ENCODE measurements at places on chromosomes 1 and 21. TPM values are rescaled to one million over a fixed set of nuclear protein-coding genes. Genes with fewer than 3 reads are reported as not detected.

DNA sequence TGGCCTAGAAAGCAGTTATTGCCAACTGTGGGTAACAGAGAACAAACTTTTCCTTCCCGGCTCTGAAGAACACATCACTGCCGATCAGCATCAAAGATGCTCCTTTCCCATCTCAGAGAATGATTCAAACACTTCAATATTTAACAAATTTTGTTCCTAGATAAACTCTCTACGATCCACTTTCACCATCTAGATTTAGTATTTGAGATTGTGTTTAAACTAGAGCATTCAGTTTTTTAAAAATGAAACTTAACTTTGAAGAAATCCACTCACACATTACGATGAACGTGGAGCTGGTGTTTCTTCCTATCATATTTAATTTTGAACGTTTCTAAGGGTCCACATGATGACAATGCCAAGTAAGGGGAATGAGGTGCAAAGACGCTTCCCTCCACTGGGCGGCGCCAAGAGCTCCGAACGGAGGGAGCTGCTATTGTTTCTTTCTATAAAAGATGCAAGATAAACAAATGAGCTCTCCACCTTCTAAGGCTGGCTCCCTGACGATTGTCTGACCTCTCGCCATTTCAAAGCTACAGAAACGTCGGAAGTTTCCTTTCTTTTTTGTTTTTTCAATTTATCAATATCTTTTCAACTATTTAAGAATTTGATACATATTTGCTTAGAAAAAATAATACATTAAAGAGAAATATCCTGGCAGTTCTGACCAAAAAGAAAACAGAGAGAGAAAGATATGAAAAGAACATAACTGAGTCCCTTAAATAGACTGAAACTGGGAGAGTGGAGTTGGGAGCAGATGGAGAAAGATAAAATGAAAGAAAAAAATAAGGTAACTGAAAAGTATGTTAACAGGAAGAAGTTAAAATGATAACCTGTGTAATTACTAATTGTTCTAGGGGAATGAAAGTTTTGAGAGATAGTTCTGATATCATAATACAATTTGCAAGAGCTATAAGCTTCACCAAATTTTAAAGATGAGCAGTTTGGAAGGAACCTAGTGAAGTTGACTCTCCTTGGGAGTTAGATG lies 4.4 kb upstream of the BARHL2 start:
- DNase-seq = peak; percentile 94

The ANXA9 gene
- total RNA-seq = under 0.01 TPM

GRCh38 chr21:41916888-41917433 lies 36.9 kb downstream of the C2CD2 start:
- no peak for DNase-seq

DNA sequence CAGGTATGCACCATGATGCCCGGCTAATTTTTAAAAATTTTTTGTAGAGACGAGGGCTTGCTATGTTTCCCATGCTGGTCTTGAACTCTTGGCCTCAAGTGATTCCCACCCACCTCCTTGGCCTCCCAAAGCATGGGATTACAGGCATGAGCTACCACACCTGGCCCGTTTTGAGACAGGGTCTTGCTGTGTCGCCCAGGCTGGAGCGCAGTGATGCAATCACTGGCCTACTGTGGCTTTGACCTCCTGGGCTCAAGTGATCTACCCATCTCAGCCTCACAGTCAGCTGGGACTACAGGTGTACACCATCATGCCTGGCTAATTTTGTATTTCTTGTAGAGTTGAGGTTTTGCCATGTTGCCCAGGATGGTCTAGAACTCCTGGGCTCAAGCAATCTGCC lies 7.5 kb upstream of the SH3D21 start:
- no peak for DNase-seq

DNA sequence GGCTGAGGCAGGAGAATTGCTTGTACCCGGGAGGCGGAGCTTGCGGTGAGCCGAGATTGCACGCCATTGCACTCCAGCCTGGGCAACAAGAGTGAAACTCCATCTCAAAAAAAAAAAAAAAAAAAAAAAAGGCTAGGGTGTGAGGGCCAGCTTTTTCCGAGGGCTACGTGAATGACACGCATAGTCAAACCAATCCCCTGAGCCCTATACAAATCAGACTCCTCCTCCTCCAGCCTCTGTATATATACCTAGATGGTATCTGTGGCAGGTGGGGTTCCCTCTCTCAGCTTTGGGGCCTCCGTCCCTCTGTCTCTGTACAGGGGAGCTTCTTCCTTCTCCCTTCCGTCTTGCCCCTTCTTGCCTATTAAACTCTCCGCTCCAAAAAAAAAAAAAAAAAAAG lies 6.7 kb downstream of the S100A16 start:
- DNase-seq = no peak

GRCh38 chr21:35100349-35100811 lies 51.3 kb upstream of the RUNX1 start:
- DNase-seq = no peak

The LAX1 gene
- 0.29 TPM for total RNA-seq

The MPZ gene
- 2.2 TPM for total RNA-seq

The RGS8 gene
- not detected for total RNA-seq

DNA sequence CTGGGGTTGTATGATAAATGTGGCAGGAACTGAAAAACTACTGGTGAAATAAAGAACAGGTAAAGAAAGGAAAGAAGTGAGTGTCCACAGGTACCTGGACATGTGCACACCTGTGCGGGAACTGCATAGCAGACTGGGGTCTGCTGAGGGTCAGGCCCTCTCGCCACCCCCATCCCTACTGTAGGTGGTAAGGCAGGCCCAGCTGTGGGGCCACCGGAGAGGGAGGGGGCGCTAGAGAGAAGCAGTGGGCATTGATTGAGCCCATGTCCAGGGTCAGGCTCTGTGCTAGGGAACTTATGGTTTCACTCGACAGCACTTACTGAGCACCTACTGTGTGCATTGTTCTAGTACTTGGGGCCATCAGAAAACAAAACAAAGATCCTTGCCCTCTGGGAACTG lies 400.5 kb downstream of the MATN1 start:
- DNase-seq = no peak

Measured in osteoblast (primary cell).